ENCODE measurements at places on chromosomes 5 and 9. TPM values are rescaled to one million over a fixed set of nuclear protein-coding genes. Genes with fewer than 3 reads are reported as not detected.

Gene TLX3
- total RNA-seq: not detected

Gene ADAMTS19
- total RNA-seq: 8.7 TPM

Gene PLPP6
- total RNA-seq: 8.2 TPM

Gene FRMD3
- 0.86 TPM for total RNA-seq

Gene NTNG2
- total RNA-seq: 1.9 TPM

Gene PCDHA11
- total RNA-seq: under 0.01 TPM

Gene WNT8A
- total RNA-seq: not detected

Gene TRIM14
- 13.4 TPM for total RNA-seq

Gene RELL2
- total RNA-seq: 4.7 TPM

Gene QRFP
- total RNA-seq: not detected

Gene SEPTIN8
- total RNA-seq: 43.5 TPM

Gene SARDH
- 5.5 TPM for total RNA-seq

Gene FAF2
- total RNA-seq: 37.0 TPM

Gene PCDHGA8
- total RNA-seq: 3.0 TPM

All from fibroblast of villous mesenchyme (primary cell).